Naive thymus-derived CD4-positive, alpha-beta T cell (primary cell): ENCODE measurements at places on chromosomes 16 and 17. TPM values are rescaled to one million over a fixed set of nuclear protein-coding genes. Genes with fewer than 3 reads are reported as not detected.
A peak's percentile ranks its signal among the peaks of the same experiment; 100 is the strongest.

The KCNG4 gene
- not detected for total RNA-seq

The GPRC5C gene
- 0.13 TPM for total RNA-seq

The CDC6 gene
- 72.1 and 73.6 TPM in 2 replicates for total RNA-seq

DNA sequence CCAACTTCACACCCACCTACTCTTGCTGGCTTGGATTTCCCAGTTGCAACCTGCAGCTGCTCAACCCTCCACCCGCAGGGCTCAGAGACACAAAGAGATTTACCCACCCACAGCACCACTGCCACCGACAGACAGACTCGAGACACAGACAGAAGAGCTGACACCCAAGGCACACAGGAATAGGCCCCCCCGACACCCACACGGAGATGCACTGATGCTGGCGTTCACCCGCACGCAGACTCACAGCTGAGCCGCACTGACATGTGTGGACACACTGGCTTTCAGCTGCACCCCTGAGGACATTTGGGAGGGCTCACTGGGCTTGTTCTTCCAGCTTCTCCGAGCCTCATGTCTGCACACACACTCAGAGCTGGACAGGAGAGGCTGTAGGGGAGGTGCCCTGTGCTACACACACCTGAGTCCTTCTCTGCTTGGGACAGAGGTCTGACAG lies 8.2 kb downstream of the STX1B start:
- DNase-seq: no peak

DNA sequence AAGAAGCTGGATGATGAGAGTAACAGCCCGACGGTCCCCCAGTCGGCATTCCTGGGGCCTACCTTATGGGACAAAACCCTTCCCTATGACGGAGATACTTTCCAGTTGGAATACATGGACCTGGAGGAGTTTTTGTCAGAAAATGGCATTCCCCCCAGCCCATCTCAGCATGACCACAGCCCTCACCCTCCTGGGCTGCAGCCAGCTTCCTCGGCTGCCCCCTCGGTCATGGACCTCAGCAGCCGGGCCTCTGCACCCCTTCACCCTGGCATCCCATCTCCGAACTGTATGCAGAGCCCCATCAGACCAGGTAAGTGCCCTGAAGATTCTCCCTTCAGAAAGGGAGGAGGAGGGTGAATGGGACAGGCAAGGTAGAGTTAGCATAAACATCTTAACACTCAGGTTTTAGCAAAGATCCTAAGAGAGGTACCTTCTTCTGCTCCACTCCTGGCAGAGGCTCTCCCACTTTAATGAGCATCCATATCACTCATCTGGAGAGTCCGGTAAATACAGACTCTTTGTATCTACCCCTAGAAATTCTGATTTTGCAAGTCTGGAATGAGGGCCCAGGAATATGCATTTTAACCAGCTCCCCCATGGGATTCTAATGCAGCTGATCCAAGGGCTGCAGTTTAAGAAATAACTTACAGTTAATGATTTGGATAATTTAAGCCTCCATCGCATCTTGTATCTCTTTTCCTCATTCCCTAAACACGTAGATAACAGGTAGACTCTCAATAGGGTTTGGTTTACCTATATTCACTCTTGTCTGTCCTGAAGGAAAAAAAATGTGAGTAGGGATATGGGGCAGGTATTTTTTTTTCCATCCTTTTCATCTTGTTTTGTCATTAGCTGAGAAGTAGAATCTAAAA lies 3.3 kb downstream of the HLF start:
- DNase-seq: no peak

GRCh38 chr16:53822936-53823529 lies 119.1 kb downstream of the FTO start:
- no peak for DNase-seq

DNA sequence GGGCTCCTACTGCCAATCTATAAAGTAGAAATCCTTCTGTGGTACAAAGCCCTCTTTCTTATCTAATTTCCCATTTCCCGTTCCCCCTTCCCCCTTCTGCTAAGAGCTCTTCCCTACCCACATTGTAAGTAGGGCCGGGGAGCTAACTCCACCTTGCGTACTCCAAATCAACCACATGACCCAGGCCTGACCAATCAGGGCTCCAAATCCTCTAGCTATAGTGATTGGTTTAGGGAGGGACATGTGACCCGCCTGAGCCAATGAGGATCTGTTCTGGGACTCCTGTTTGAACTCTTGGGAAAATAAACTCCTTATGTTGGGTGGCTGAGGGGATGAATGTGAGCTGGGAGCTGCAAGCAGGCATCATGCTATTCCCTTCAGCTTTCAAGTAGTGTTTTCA lies 40.9 kb upstream of the MEOX1 start:
- DNase-seq: no peak

GRCh38 chr17:75695141-75695829 lies 26.0 kb upstream of the ITGB4 start:
- DNase-seq: no peak

- DNase-seq: peak; percentile 27
Observed at GRCh38 chr17:75109046-75109406, 743 bp upstream of the ARMC7 start.

GRCh38 chr16:50185005-50185505 lies 31.9 kb downstream of the TENT4B start:
- no peak for DNase-seq

GRCh38 chr16:875182-876040 lies 74.9 kb upstream of the GNG13 start:
- DNase-seq: no peak

DNA sequence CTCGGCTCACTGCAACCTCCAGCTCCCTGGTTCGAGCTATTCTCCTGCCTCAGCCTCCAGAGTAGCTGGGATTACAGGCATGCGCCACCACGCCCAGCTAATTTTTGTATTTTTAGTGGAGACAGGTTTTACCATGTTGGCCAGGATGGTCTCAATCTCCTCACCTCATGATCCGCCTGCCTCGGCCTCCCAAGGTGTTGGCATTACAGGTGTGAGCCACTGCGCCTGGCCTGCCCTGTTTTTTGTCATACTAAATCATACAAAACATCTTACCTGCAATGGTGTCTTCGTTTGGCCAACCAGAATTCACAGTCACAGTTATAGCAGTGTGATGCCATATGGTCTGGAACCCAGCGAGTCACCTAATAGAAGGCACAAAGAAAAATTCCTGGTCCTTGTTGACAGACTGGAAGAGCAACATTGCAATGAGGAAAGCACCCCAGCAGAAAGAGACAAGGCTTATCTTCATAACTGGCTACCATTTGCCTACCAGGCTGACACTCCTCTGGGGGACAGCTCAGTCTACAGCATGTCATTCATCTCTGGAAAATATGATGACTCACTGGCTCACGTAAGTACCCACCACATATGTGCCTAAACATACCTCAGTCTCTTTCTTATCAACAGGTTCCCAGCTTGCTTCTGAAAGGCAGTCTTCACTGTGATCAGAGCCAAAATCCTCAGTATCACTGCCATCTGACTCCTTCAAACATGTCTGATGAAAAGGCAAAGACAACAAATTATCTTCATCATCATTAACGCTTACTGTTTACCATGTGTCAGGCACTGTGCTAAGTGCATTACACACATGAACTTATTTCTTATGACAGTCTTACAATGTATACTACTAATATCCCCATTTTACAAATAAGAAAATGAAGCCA lies 4.3 kb upstream of the HSF5 start:
- DNase-seq: no peak

- DNase-seq: peak; percentile 23
Observed at GRCh38 chr16:9092978-9093344, 1.5 kb downstream of the HAPSTR1 start.
